Hematopoietic multipotent progenitor cell treated with erythropoietin and hydrocortisone succinate and interleukin-3 and kit ligand, for 8 days (in vitro differentiated cells): ENCODE measurements at places on chromosomes 11 and 22.

- DNase-seq, result no peak
These were observed 324.3 kb downstream of the DYNC2H1 start for GRCh38 chr11:103433386-103434072.

GRCh38 chr11:8586805-8587204, 7.2 kb downstream of the STK33 start:
- no peak for DNase-seq

GRCh38 chr11:64742889-64743590, 902 bp downstream of the RASGRP2 start:
- peak; percentile 41 for DNase-seq

GRCh38 chr22:48755059-48755949, 1072.4 kb downstream of the BRD1 start:
- DNase-seq, result no peak

DNA sequence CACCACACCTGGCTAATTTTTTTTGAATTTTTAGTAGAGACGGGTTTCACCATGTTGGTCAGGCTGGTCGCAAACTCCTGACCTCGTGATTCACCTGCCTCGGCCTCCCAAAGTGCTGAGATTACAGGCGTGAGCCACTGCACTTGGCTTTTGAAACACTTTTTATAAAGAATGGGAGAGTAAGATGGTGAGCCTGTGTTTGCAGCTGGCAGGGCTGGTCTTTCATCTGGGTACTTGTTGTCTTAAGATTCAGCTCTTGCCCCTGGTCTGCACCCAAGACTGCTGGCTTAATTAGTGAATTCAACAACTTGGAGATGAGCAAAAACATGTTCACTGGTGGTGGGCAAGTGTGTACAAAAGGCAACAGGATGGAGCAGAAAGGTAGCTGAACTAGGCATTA, 4.0 kb downstream of the TSPAN18 start:
- DNase-seq, result no peak

- no peak for DNase-seq
These were observed 71.4 kb upstream of the GRK3 start for GRCh38 chr22:25492841-25493734.

GRCh38 chr11:100625041-100625440, 62.0 kb upstream of the ARHGAP42 start:
- no peak for DNase-seq

DNA sequence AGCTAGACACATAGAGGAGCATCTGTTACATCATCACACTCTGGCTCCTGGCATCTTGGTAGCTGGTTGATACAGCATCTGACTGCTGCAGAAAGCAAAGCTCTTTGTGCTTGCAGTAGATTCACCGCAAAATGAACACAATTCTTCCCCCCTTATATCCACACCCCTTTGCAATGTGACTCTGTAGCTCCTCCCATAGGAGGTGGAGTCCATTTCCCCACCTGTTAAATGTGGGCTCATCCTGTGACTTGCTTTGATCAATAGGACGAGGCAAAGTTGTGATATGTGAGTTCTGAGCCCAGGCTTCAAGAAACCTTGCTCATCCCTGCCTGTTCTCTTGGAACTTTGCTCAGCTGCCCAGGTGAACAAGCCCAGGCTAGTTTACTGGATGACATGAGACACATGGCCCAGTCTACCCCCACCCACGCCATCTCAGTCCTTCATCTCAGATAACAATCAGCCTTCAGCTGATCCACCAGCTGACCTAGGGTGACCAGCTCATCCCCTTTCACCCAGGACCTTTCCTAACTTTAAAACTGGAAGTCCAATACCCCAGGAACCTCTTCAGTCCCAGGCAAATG, 272.2 kb downstream of the TENM4 start:
- DNase-seq, result no peak

GRCh38 chr11:95943546-95943945, 19.6 kb upstream of the MTMR2 start:
- no peak for DNase-seq

GRCh38 chr11:116373104-116373944, 399.5 kb downstream of the BUD13 start:
- no peak for DNase-seq

GRCh38 chr22:44497218-44497904, 672 bp downstream of the RTL6 start:
- no peak for DNase-seq

GRCh38 chr11:69529001-69529400, 47.5 kb downstream of the LINC01488 start:
- no peak for DNase-seq

GRCh38 chr22:39745789-39746188, 147.8 kb downstream of the ENTHD1 start:
- DNase-seq, result no peak

DNA sequence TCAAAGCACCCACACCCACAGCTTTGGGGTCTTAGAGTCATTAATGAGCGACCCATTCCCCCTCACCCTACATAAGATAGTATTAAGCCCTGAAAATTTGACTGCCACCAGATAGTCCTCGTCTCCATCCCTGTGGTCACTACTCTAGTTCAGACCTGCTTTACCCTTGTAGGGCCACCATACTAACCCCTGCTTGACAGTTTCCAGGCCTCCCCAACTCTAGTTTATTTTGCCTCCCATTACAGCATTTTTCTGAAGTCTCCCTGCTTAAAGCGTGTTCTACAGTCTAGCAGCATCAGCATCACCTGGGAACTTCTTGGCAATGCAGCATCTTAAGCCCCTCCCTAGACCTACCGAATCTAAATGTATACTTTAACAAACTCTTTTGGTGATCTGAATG, 192.4 kb downstream of the MAML2 start:
- DNase-seq, result no peak

DNA sequence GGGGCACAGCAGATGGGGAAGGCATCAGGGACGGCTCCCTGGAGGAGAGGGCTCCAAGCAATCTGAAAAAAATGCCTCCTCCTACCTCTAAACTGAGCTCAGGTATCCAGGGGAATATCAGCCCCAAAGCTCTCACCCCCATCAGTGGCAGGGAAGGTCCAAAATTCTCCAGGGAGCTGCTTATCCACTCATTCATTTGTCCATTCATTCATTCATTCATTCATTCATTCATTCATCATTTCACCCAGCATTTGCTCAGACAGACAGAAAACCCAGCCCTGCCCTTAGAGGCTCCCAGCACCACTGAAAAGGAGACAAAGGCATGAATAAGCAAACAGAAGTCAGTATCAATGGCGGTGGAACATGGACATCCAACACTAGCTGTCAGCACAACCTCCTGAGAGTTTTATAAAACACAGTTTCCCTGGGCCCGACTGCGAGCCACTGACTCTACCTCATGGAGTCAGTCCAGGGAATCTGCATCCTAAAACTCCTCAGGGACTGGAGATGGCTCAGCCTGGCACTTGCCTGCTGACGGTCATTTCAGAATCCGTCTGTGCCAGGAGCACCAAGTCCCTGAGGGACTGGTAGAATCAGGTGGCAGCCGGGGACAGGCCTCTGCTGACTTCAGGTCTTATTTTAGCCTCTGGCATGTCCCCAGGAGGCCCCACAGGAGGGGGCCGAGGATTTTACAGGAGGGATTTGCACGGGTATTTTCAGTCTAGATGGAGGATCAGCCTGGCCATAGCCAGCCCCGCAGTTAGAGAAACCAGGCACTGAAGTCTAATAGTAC, 164.6 kb downstream of the MN1 start:
- no peak for DNase-seq

GRCh38 chr22:45994491-45995404, 17.8 kb upstream of the WNT7B start:
- peak; percentile 66 for DNase-seq

DNA sequence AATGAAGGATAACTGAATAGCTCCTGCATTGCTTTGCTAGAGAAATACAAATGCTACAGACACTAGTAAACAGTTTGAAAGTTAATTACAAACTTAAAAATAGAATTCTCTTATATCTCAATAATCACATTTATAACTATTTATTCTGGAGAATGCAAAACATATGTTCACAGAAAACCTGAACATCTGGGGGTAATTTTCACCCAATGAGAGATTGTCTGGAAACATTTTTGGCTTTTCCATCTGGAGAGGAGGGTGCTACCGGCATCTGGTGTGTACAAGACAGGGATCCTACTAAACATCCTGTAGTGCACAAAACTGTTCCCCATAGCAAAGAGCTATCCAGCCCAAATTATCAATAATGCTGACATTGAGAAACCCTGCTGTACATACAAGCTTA, 378.4 kb upstream of the CHORDC1 start:
- no peak for DNase-seq

DNA sequence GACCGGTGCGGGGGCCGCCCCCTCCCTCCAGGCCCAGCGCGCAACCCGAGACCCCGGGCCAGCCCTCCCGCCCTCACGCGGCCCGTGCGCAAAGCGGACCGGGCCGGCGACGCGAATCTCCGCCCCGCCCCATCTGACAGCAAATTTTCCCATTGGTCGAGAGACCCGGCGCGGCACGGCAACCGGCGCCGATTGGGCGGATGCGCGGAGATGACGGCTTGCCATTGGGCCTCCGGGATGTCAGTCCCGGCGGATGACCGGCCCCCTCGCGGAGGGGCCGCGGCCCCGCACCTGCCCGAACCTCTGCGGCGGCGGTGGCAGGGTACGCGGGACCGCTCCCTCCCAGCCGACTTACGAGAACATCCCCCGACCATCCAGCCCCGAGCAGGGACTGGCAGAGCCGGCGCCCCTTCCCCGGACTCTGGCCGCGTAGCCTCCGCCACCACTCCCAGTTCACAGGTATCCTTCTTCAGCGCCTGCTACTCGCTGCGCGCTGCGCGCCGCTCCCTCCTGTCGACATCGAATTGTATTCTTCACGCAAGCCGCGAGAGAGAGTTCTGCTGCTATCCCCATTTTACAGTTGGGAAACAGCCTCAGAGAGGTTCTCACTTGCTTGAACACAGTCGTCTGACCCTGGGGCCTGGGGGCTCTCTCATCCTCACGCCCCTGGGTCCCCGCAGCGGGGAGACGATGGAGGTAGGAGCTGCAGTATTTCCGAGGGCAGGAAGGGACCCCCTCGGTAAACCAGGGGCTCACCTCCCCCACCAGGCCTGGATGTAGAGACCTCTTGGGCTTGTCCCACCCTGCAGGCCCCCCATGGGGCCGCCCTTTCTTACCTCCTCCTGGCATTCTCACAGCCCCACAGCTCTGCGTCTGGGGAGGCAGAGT, at the start of gene ARVCF:
TSS of gene ARVCF (minus strand) at position 90 of the 888 bp plus-strand sequence. CDS start 26,029 bp downstream, outside the sequence.
- peak; percentile 87 for DNase-seq
